Fibroblast of gingiva (primary cell): ENCODE measurements at places on chromosomes 2 and 18.

DNA sequence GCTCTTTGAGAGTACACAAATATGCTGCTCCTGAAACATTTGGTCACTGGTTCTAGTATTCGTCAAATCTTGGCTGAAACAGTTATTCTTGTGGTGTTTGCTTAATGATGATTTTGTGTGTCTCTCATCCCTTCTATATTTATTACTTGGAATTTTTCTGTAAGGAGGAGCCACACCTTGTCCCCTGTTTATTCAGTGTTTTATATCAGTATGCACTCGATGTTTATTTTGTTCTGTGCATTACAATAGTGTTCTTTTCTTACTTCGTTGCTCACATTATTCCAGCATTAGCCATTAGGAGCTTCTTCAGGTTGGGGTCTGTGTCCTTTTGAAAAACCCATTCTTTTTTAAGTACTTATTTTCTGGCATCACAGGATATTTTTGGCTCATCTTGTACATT lies 5.1 kb upstream of the RAMP1 start:
- DNase-seq: no peak

DNA sequence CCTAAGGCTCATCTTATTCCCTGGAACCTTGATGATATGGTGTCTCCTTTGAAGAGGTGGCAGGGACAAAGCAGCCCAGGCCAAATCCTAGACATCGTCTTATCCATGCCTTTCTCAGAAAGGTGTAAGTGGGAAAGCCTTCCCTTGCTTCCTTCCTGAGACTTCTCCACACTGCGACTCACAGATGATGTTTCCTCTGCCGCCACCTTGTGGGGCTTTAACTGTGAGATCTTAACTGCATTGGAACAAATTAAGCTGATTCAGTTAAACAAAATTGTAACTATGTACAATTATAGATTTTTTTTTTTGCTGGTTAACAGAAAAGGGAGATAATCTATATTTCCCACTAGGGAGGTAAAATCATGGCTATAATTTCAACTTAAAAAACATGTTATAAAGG lies 10.0 kb upstream of the GCA start:
- no peak for DNase-seq

DNA sequence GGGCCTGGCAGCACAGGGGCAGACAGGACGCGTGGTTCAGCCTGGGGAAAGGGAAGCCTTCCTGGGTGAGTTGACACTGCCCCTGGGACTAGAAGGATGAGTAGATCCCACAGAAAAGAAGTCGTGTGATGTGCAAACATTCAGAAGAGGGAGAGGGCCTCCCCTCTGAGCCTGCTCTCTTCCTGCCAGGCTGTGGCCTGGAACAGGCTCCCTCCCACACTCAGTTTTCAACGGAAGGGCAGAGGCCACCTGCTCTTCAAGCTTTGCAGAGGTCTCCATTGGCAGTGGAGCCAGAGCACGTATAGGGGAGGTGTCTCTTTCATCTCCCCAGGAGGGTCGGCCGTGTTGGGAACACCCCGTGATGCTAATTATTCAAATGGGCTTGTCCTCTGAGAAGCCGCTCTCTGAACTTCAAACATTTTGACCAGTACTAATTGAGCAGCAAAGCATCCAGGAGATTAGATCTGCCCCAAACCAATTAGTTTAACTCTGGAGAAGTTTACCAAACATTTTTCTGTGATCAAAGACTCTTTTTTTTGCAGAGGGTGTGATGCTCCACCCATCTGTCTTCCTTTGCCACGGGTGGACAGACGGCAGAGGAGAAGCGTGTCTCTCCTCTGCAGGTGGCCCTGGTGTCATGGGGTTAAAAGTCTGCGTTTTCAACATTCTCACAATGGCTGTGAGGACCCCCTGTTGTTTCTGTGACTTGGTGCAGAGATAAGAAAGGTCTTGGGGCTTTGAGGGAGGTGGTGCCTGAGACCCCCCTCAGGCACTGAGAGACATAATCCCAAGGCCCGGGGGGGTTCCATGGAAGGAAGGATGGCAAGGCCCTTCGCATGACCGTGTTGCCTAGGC lies 29.5 kb upstream of the ODC1 start:
- no peak for DNase-seq

DNA sequence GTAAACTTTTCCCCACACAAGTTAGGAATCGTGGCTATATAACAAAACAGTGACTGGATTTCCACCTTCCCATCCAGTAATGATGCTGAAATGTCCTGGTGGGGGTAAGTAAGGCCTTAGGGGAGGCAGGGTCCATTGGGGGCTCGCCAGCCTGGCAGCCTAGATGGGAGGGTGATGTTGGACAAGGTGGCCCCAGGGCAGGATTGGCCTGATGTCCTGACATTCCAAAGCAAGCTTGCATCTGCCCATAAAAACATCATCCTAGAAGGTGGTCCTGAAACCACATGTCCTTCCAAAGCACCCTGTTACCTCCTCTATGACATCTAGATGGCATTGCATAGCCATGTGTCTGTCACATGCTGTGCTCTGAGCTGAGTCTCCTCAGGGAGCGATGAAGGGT lies 54.1 kb upstream of the RAB6C start:
- DNase-seq: no peak

- DNase-seq: peak; percentile 45
These were observed 97.6 kb upstream of the SLC39A10 start for GRCh38 chr2:195559431-195559914.
